CD4-positive, alpha-beta T cell treated with Interleukin-2 at 100 ng/mL for 4 hours (primary cell): ENCODE measurements at places on chromosomes 6 and 20.

GRCh38 chr20:17097603-17098002 is 129.2 kb upstream of the PCSK2 start:
- DNase-seq, result no peak

DNA sequence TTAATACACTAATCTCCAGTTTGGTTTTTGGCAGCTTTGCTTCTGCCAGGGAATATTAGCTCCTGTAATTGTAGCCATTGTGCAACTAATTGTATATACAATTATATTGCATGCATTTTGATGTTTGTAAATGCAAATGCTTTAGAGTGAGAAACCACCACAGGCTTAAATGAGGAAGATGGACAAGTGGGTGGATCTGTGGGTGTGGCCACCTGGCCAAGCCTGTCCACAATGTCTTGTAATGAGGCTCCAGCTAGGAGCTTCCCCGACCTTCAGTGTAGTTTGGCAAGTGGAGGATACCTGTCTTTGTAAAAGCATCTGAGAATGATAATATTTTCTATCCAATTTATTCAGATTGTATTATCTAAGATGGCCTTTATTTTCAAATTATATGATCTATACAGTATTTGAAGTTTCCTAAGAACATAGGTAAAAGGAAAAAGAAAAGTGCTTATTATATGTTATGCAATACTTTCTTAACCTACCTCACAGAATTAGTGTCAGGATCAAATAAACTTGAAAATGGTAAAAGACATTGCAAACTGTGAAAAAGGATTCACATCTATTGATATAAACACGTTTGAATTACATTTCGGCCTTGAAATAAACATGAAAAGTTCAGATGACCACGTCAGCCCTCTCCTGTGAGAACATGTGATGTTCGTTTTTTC is 49.3 kb upstream of the ARID1B start:
- no peak for DNase-seq

DNA sequence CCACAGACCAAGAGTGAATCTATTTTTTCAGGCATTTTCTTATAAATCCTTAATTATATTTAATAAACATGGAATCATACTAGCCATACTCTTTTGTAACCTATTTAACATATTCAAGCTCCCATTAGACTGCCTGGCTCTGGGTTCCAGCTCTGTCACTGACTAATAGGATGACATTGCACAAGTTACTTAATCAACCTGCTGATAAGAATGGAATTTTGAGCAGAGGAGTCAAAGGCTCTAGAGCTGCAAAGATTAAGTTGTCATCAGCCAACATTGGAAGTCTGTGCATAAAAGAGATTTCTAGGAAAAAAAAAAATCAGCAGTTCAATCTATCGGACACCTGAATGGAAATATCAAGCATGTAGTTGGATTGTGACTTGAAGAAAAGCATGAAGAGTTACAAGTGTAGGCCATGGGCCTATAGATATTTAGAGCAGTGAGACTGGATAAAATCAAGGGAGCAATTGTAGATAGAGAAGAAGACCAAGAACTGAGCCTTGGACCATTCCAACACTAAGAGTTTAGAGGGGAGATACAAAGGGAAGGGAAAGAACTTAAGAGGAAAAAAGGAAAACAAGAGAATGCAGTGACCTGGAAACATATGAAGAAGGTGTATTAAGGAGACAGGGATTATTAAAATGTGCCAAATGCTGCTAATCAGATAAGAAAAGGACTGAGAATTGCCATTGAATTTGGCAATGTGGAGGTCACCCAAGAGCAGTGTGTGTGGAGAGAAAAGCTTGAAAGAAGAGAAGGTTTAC is 11.0 kb upstream of the HINT3 start:
- DNase-seq, result no peak

DNA sequence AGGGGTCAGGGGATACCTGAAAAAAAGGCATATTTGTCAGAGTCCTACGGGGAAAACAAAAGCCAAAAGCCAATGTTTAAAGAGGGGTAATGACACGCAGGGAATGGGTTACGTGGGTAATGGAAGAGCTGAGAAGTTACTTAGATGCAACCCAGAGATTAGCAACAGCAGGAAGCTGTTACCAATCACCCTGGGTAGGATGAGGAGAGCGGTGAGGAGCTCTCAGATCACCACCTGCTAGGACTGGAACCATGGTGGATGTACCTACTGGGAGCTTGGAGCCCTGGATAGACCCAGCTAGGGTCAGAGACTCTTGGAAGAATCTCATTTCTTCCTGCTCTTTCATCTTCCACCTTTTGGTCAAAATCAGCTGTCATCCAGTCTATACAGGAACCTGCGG is 51.2 kb upstream of the RNF24 start:
- DNase-seq, result no peak

GRCh38 chr20:60362531-60362930 is 404.3 kb downstream of the CDH26 start:
- no peak for DNase-seq

DNA sequence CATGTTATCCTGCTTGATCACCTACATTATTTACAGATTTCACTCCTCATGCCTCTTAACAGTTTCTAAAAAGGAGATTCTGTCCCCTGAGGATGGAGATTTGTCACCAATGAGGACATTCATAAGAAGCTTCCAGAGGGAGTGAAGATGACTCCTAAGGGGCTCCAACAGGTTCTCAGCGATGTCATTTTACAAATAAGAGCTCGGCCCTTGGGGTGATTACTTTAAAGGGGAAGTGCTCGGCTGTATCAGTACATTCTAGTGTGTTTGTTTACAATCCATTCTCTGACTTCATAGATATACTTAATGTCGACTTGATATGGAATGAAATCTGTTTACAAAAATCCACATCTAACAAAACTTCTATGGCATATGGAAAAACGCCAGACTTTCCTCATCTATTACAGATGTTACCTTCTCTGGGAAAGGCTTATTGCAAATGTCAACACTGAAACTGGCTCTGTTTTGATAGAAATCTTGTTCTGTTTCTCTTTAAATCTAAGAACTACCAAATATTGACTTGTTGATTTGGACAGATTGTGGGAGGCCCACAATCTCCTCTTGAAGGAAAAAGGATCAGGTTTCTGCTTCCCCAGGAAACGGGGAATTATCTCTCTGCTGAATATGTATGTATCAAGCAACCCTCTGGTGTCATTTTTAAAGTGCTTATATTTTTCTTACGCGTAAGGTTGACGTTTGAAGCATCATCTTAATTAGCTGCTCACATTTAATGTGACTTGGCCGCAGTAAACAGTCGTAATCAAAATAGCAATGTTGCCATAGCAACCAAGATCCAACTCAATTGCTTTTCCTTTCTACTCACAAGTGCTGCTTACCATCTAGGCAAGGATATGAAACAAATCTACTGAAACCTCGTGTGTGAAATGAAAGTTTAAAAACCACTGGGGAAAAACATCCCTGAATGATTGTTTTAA is 95.7 kb downstream of the SHLD1 start:
- DNase-seq, result peak; percentile 83

GRCh38 chr20:35625584-35626385 is 10.2 kb downstream of the SPAG4 start:
- no peak for DNase-seq

DNA sequence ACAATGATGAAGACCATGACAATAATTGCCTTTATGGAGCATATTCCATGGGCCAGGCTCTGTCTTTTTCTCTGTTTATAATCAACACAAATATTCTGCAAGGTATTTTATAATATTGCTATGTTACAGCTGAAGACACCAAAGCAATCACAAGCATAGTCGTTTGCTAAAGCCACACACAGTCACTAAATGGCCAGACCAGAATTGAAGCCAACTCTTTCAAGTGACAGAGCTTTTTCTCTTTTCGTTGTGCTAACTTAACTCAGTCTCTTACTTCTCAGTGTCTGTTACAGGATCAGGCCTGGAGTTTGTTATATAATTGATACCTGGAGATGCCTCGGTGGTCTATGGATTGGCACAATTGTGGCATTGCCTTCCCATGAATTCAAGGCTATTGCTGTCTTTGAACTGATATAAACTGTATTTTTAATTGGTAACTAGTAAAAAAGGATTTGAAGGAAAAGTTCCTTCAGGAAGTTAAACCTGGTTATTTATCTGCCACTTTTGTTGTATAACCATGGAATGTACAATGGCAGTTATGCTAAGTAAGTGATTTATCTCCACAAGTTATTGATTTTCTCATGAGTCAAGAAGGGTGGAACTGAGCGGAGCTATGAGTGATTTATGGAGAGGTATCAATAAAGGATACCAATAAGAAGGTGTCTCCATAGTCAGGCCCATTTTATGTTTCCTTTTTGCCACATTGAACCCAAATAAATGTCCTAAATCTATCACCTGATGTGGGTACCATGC is 67.6 kb downstream of the PFDN4 start:
- DNase-seq, result no peak

DNA sequence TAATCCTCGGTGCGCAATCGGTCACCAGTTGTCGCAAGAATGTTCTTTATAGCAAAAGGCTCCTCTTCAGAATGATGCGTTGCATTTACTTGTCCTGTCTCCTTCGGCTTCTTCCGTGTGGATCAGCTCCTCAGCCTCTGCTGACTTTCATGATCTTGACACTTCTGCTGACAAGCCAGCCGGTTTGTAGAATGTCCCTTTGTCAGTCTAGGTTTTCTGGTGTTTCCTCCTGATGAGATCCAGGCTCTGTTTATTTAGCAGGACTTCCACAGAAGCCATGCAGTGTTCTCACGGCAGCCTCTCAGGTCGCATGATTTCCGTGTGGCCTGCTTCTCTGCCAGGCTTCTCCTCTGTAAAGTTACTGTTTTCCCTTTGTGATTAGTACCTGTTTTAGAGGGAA is 66.9 kb downstream of the STX11 start:
- DNase-seq, result no peak

GRCh38 chr20:8853805-8854338 is 215.0 kb upstream of the PLCB4 start:
- DNase-seq, result peak; percentile 36

GRCh38 chr6:1903780-1904465 is 294.2 kb downstream of the FOXC1 start:
- no peak for DNase-seq

- no peak for DNase-seq
Observed at GRCh38 chr6:4637691-4638433, 138.3 kb upstream of the CDYL start.

DNA sequence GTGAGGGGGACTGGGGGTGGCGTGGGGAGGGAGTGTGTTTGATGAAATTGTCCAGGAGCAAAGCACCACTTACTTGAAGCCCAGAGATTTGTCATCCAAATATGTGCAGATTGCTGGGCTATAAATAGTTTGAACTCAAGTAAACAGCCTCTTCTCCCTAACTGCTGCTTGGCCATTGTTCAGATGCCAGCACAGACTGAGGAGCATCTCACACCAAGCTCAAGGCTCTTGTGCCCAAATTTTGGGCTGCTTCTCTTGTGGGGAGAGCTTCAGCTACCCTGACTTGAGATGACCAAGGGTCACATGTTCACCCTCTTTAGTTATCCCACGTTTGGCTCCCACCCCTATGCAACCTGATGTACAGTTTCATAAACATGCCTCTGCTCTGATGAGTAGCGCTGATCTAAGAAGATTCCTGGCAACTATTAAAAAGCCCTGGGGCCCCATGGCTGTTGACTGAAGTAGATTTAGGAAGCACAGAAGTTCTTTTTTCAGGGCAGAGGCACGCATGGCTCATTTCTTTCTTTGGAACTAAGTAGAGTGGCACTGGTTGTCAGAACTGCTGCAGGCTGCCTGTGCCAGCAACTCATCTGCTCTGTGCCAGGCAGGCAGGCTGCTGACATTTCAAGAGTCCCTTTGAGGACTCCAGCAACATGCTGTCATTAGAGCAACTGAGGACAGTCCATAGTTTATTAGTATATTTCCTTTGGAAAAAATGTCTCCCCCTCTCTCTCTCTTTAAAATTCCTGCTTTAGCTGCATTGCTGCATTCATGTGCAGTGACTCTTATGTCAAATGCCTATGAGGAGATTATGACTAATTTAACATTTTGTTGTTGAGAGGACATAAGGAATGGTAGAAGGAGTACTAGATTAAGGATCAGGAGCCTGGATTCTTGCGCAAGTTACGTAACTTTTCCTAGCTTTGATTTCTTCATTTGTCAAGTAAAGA is 9.6 kb upstream of the PKIG start:
- no peak for DNase-seq

- no peak for DNase-seq
Observed at GRCh38 chr20:37807471-37808232, 95.3 kb upstream of the VSTM2L start.

- no peak for DNase-seq
Observed at GRCh38 chr6:7216941-7217621, 95.9 kb downstream of the SSR1 start.

GRCh38 chr6:90790058-90790457 is 203.2 kb upstream of the MAP3K7 start:
- no peak for DNase-seq

DNA sequence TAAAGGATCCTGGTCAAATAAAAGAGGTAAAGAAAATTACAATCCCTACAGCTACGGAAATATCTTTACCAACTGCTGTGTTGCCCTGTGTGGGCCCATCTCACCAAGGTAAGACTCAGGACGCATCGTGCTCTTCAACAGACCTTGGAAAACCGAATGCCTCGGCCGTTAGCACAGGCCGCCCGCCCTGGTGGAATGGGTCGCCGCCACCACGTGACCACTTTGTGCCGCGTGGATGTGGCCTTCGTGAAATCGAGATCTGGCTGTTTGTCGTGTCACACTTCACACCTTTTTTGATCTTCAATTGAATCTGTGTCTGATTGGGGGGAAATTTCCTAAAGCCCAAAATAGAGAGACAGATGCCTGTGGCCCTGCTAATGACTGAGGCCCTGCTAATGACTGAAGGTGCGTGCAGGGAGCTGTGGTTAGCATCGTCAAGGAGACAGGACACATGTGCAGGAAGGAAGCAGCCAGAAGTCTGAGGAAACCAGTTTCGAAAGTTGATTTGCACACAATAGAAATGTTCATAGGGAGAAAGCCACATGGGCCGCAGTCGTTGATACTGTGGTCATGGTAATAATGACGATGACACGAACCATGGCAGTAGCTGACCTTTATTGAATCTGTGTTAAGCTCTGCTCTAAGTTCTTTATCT is 175.7 kb upstream of the SNX9 start:
- no peak for DNase-seq

GRCh38 chr6:12356983-12357972 is 67.1 kb downstream of the EDN1 start:
- DNase-seq, result no peak

DNA sequence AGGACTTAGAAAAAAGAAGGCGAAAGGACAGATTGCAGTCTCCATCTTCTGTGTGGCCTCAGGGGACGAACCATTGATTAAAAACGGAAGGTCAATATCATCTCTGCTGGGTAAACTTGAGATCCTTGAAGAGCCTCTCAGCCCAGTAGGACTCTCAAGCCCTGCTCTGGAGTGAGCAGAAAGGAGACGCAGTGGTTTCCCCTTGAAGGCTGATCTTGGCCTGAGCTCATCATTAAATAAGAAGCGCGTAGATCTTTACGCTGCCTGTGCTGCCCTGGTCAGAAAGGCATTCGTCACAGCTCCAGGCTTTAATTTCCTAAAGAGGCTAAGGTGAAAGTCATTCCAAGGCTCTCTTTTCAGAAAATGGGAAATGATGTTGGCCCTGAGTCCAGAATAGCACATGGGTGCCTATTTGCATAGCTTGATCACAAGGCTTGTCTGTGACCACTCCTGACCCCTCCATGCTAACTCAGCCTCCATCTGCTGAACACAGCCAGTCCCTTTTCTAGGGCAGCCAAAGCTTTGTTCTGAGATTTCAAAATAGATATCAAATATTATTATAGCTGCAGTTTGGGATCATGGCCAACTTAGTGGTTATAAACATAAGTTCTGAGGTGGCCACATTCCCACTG is 29.3 kb upstream of the XRN2 start:
- DNase-seq, result no peak

GRCh38 chr6:35014786-35015185 is 125.7 kb downstream of the ANKS1A start:
- DNase-seq, result no peak
